ENCODE measurements at places on chromosomes 16 and 17. TPM values are rescaled to one million over a fixed set of nuclear protein-coding genes. Genes with fewer than 3 reads are reported as not detected.

KRTAP4-3 gene
- not detected for total RNA-seq

IGSF6 gene
- 8.4 TPM for total RNA-seq

CFAP97D1 gene
- total RNA-seq = not detected

TBC1D3I gene
- not detected for total RNA-seq

POLR3K gene
- total RNA-seq = 4.2 TPM

HSD17B1 gene
- total RNA-seq = 0.85 TPM

HBA2 gene
- total RNA-seq = 73.8 TPM

KRT15 gene
- not detected for total RNA-seq

SDR42E1 gene
- total RNA-seq = 0.22 TPM

SBK1 gene
- 0.22 TPM for total RNA-seq

PYY gene
- total RNA-seq = not detected

WSCD1 gene
- total RNA-seq = 4.2 TPM

CDH1 gene
- total RNA-seq = not detected

TBC1D3L gene
- 13.3 TPM for total RNA-seq

ST6GALNAC1 gene
- 1.3 TPM for total RNA-seq

NOD2 gene
- total RNA-seq = 3.7 TPM

TBC1D3H gene
- total RNA-seq = not detected

PTGES3L gene
- not detected for total RNA-seq

KRTAP3-2 gene
- not detected for total RNA-seq

CTRB1 gene
- total RNA-seq = not detected

PSMD3 gene
- total RNA-seq = 52.2 TPM

PAQR4 gene
- total RNA-seq = 5.7 TPM

KRTAP9-9 gene
- not detected for total RNA-seq

CACNG5 gene
- not detected for total RNA-seq

SLC9A5 gene
- total RNA-seq = 1.0 TPM

CCL16 gene
- total RNA-seq = 0.34 TPM

NLGN2 gene
- 4.1 TPM for total RNA-seq

SLC35G6 gene
- total RNA-seq = not detected

TBC1D3 gene
- not detected for total RNA-seq

WNT3 gene
- 0.16 TPM for total RNA-seq

UBALD1 gene
- total RNA-seq = 4.4 TPM

FOXF1 gene
- total RNA-seq = not detected

TEX14 gene
- total RNA-seq = not detected

SLFN13 gene
- total RNA-seq = 7.5 TPM

THRA gene
- total RNA-seq = 55.3 TPM

OR3A3 gene
- not detected for total RNA-seq

CDK12 gene
- 50.5 TPM for total RNA-seq

ARL5C gene
- total RNA-seq = not detected

HOXB6 gene
- 7.0 TPM for total RNA-seq

GAST gene
- not detected for total RNA-seq

FLYWCH2 gene
- total RNA-seq = 20.5 TPM

SLC35B1 gene
- total RNA-seq = 42.2 TPM

SPATA32 gene
- not detected for total RNA-seq

ABI3 gene
- total RNA-seq = 0.82 TPM

ENPP7 gene
- not detected for total RNA-seq

TMEM100 gene
- 45.9 TPM for total RNA-seq

TPSD1 gene
- 6.6 TPM for total RNA-seq

SLC4A1 gene
- total RNA-seq = not detected

KCNJ2 gene
- total RNA-seq = 3.9 TPM

GRB7 gene
- not detected for total RNA-seq

SHCBP1 gene
- 0.57 TPM for total RNA-seq

SMPD3 gene
- 0.22 TPM for total RNA-seq

KCNH4 gene
- total RNA-seq = 0.19 TPM

All from subcutaneous adipose tissue (tissue), 4 donors.